ENCODE measurements at places on chromosomes 6 and 20. TPM values are rescaled to one million over a fixed set of nuclear protein-coding genes. Genes with fewer than 3 reads are reported as not detected.

GRCh38 chr6:3696525-3697088, 54.9 kb downstream of the PXDC1 start:
- no peak for DNase-seq

DNA sequence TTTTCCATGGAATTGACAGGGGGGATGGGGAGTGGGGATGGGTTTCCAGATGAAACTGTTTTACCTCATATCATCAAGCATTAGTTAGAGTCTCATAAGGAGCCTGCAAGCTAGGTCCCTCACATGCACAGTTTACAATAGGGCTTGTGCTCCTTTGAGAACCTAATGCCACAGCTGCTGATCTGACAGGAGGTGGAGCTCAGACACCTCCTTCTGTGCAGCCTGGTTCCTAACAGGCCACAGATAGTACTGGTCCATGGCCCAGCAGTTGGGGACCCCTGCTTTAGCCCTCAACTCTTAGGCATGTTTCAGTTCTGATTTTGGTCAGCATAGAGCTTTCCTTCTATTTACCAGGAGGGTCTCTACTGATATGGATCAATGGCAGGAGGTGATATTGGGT, 251.6 kb downstream of the LAMA2 start:
- DNase-seq, result no peak

HRH3 gene
- not detected for total RNA-seq

SS18L1 gene
- total RNA-seq, result 14.2 TPM

ENPP3 gene
- 1.6 TPM for total RNA-seq

SCRT2 gene
- not detected for total RNA-seq
